Muscle of arm (tissue), 14 donors: ENCODE measurements at places on chromosomes 12 and 14. TPM values are rescaled to one million over a fixed set of nuclear protein-coding genes. Genes with fewer than 3 reads are reported as not detected.
A peak's percentile ranks its signal among the peaks of the same experiment; 100 is the strongest.

NYNRIN gene
- polyA plus RNA-seq: 23.6 TPM

AMN gene
- 1.0 TPM for polyA plus RNA-seq

ACSS3 gene
- 4.9 TPM for polyA plus RNA-seq

NUMB gene
- 35.0 TPM for polyA plus RNA-seq

DAO gene
- polyA plus RNA-seq: not detected

PPP4R4 gene
- 0.23 TPM for polyA plus RNA-seq

MIP gene
- polyA plus RNA-seq: 0.34 TPM

TAS2R9 gene
- polyA plus RNA-seq: not detected

CCDC177 gene
- 0.07 TPM for polyA plus RNA-seq

GRCh38 chr12:39239490-39240486 is 203.1 kb downstream of the KIF21A start:
- no peak for DNase-seq

- no peak for DNase-seq
Observed at GRCh38 chr12:89247541-89247942, 104.8 kb downstream of the DUSP6 start.

GRCh38 chr12:45726603-45727300 is 2.8 kb upstream of the ARID2 start:
- no peak for DNase-seq

- no peak for DNase-seq
Observed at GRCh38 chr12:60693019-60693626, 1097.3 kb downstream of the SLC16A7 start.

- no peak for DNase-seq
Observed at GRCh38 chr14:62017651-62018230, 255.5 kb downstream of the SNAPC1 start.

DNA sequence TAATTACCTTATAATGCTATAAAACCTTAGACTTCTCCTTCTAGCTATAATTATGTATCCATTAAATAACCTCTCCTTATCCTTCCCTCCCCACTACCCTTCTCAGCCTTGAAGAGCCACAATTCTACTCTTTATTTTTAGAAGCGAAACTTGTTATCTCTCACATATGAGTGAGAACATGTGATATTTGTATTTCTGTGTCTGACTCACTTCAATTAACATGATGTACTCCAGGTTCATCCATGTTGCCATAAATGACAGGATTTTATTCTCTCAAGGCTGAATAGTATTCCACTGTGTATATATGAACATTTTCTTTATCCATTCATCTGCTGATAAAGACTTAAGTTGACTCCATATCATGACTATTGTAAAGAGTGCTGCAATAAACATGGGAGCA is 485.6 kb downstream of the FLRT2 start:
- DNase-seq: no peak

DNA sequence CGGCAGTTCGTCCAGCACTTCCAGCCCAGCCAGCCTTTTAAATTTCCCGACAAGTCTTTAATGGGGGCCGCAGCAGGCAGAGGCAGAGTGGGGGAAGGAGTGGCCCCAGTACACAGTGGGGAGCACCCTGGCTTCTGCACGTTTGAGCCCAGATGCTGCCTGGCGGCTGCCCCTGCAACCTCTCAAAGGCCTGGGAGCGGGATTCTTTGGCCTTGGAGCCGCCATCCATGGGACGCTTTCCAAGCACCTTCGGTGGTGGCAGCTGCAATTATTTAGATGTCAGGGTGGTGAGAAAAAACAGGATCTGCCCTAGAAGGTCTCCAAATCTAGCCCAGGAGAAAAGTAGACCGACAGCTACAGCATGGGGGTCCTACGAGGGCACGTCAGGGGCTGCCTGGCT is 46.0 kb downstream of the FAM222A start:
- no peak for DNase-seq

DNA sequence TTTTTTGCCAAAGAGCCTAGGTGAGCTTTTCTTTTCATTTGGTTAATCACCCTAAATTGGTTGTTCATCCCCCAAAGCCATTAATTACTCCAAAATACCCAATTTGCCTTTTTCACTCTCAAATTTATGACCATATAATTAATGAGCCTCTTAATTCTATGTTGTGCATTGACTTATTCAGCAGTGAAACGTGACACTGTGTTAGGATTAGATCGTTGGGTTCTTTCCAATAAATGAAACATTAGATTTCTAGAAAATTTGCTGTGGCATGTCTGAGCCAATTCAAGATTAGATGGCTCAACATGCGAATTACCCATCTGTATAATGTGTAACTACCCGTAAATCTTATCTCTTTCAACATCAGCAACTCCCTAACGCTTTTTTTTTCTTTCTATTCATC is 273.4 kb downstream of the BMP4 start:
- no peak for DNase-seq

DNA sequence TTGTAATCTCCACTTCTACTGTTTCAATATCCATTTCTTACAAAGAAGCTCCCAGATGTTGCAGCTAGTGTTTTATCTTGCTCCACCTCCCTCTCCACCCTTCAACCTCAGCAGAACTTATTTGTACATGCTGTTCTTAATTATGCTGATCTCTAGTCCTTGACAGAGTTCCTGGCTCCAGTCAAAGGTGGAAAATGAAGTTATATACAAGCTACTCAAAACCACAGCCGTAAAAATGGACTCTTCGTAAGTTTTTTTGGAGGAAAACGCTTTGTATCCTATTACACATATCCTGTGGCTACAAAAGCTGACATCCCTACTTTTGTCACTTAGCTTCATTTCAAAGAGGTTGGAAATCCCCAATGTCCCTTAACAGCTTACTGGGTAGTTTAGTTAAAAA is 1.3 kb downstream of the CLEC1A start:
- no peak for DNase-seq

DNA sequence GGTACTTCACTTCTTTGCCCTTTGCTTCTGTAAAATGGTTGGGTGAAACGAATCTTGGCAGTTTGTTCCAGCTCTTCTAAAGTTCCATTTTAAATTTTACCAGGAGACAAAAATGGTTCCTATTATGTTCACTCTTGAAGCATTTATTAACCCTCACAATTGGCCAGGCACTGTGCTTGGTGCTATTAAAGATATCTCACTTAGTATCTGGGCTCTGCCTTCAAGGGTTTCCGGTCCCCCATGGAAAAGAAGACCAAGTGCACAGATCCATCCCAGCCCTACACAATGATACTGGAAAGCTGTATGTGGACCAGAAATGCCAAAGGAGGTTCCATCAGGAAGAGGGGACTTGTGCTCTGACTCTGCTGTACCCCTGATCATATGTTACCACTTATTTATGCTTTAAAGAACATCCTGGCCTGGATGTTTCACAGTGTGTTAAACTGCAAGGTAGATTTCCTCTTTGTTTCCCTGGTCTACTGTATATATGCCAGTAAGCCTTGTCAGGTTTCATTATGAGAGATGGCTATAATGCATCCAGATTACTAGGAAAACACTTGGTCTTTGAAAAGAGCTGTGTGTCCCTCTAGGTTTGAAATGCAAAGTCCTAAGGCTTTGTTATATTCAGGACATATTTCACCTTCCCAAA is 154.8 kb downstream of the PRKCH start:
- DNase-seq: no peak

GRCh38 chr12:121511916-121512315 is 68.9 kb downstream of the KDM2B start:
- DNase-seq: no peak

- no peak for DNase-seq
Observed at GRCh38 chr12:88903333-88903732, 323.1 kb upstream of the KITLG start.

- peak; percentile 68 for DNase-seq
Observed at GRCh38 chr12:130838951-130839769, at the start of gene STX2. TSS of gene STX2 (minus strand) at chr12:130839250. CDS start at chr12:130839099, 151 bp downstream.

- no peak for DNase-seq
Observed at GRCh38 chr14:57089901-57090300, 178.8 kb downstream of the EXOC5 start.

DNA sequence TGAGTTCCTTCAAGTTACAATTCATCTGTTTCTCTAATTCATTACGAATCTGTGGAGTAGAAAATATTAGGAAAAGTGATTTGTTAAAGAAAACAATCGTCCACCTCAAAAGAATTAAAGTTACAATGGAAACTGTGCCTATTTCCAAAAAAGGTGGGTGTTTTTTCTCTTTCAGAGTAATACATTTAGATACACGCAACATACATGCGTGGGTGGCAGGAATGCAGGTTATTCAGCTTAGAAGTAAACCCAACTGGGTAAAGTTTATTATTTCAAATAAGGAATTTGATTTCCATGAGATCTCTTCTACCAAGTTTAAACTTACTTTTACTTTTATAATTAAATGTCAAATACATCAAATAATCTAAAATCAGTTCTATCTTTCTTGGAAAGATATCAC is 52.2 kb downstream of the SSH1 start:
- no peak for DNase-seq

- DNase-seq: no peak
Observed at GRCh38 chr14:105478398-105479251, 4.0 kb downstream of the CRIP2 start.

- DNase-seq: no peak
Observed at GRCh38 chr14:81415781-81416180, 15.7 kb upstream of the STON2 start.

DNA sequence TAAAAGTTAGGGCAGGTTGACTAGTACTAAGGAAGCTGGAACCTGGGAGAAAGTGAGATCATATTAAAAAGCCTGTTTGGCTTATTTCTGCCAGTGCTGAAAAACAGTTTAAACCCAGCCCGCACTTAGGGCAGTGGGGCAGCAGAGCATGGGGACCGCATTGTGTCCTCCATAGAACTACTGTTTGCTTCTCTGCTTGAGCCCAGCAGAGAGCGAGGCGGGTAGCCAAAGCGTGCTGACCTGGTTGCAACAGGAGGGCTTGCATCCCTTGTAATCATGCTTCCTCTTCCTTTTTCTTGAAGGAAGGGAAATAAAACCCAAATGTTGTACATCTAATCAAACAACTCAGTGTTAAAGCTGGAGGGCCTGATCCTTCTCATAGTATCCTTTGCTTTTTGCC is 82.5 kb upstream of the HOXC13 start:
- no peak for DNase-seq

DNA sequence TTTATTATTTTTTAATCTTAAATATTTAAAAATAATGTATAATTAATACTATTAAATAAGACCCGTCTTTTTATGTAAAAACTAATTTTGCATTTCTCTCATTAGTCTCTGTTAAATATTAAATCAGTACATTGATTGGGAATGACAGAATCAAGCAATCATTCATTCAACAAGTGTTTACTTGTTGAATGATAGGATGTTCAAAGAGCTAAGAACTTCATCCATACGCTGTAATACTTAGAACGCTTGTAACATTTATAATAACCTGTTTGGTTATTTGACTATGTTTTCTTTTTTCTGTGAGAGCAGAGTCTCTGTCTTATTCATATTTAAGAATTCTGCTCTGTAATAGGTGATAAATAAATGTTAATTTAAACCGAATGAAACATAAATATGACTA is 2.9 kb upstream of the BATF start:
- DNase-seq: no peak

GRCh38 chr12:118189741-118190191 is 53.8 kb downstream of the PEBP1 start:
- DNase-seq: peak; percentile 51

DNA sequence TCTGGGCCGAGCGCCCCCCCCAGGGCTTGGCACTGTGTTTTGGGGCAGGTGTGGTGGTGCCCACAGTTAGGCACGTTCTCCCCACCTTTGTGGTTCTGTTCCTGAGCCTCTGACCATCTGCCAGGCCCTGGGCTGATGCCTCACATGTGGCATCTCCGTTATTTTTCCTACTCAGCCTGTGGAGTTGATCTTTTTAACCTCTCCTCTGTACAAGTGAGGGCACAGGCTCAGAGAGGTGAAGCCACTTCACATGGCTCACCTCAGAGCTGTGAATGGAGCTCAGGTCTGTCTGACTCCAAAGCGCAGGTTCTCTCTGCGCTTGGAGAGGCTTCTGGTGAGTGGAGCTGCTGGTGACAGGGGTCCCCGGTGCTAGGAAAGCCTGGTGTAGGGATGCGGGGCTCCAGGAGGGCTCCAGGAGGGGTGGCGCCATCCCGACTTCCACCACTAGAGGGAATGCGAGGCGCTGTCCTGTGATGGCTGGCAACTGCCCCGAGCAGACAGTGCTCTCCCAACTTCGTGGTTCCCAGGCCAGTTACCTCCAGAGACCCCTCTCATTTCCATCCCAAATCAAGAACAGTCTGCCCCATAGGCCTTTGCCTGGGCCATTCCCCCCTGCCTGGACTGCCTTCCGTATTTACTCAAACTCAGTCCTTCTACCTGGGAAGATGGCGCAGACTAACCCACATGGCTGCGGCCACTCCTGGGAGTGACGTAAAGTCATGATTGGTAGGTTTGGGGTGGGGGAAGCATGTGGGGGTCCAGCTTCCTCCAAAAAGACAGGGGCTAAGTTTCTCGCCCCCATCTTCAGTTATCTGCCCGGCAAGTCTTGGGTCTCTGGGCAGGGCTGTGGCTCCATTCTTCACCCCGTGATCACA is 9.9 kb downstream of the BCL7A start:
- DNase-seq: no peak

GRCh38 chr12:98893675-98894411 is 248.8 kb downstream of the APAF1 start:
- no peak for DNase-seq

DNA sequence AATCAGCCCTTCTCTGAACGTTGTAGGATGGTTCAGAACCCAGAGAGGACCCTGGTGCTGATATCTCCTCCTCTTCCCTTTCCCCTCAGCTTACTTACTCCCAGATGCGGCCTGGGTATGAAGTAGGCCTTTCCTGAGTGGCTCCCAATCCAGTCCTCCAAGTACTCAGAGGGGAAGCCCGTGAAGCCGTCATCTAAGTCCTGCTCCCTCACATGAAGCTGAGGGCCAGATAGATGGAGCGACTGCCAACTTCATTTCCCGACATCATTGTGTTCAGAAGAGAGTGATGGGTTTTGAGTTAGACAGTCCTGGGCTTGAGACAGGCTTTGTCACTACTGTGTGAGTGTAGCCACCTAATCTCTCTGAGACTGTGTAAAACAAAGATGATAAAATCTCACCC is 2.7 kb downstream of the APOLD1 start:
- DNase-seq: peak; percentile 32

DNA sequence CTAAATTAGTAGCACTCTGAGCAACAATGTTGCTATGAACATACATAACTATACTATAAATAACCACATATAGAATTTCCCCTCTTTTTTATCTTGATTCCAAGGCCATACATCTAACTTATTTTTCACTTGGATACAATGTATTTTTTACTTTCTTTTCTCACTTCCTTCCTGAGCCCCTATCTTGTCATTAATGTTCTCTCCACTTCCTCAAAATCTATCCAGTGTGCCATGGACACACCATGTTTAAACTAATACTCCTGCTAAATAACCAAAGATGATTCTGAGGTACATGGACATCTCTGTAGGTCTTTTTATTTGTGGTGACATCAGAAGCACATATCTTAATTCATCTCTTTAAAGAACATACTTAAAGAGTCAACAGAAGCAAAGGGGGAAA is 251.2 kb downstream of the C12orf42 start:
- DNase-seq: no peak
